NCI-H1417 (cell line): ENCODE measurements at places on chromosomes 11 and 22.
A peak's percentile ranks its signal among the peaks of the same experiment; 100 is the strongest.

DNA sequence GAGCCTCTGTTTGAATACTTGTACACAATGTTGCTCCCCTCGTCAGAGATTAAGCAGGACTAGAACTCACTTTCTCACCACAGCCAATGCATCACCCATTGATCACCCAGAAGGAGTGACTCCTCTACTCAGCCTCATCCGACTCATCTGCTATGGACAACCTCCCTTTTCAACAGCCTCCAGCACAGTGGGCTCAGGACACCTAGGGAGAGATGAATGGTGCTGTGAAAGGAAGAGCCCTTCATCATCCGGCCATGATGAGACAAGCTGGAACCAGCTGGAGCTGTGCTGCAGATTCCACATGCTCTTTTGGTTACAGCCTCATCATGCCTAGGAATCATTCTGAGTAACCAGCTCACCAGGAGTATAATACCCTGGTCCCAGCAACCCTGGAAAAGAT, 15.5 kb downstream of the C11orf91 start:
- DNase-seq, result no peak

- no peak for DNase-seq
These were observed 96.6 kb downstream of the FDX1 start for GRCh38 chr11:110526323-110526722.

DNA sequence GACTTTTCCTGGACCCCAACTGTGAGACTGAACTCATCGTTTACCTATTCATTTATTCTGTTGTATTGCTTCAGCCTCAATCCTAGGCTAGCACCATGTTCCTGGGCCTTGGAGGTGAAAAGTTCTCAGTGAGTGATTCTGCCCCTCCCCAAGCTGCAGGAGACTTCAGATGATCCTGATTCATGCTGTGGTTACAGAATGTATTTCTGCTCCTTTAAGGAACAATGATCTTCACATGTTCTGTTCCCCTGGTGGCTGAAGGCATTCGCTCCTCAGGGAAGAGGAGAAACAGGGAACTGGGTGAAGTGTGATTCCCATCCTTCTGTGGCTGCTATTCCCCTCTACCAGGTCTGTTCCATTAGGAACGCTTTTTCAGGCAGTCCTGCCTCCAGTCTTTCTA, 2.4 kb downstream of the OR52E1 start:
- DNase-seq, result no peak

- DNase-seq, result no peak
These were observed 607 bp downstream of the DMC1 start for GRCh38 chr22:38569181-38569971.

DNA sequence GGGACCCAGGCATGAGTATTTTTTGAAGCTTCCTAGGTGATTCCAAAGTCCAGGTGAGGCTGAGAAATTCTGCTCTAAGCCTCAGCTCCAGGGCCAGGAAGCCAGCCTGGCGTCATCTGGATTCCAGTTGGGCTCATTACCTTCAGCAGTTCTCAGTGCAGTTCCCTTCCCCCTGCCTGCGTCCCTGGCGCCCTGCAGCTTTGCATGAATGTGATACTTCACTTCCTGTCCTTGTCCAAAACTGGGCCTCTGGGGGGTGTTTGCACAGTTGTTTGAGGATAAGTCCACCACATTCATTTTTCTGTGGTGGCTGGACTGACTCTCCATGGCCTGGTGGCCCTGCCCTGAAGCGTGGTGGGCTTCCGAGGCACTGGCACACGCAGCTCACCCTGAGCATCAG, 98.1 kb downstream of the TENM4 start:
- no peak for DNase-seq

DNA sequence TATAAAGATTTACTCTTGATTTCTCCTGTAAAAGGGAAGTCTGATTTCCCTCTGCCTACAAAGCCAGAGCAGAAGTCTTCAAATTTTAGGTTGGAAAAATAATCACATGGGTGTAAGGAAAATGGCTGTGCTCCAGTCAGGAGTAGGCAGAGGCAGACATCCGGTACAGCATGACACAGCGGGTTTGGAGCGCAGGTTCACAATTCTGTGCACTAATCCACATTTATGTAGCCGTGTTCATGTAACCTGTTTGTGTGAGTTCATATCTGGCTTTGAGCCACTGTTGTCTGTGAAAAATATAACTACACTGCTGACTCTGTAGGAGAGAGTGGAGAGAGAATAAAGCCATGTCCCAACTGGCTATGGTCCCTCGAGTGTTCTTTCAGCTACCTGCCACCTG, 248.0 kb downstream of the CASP12 start:
- no peak for DNase-seq

GRCh38 chr22:36510966-36511881, 4.4 kb upstream of the FOXRED2 start:
- peak; percentile 42 for DNase-seq

- DNase-seq, result no peak
These were observed 115.9 kb upstream of the CSNK2A3 start for GRCh38 chr11:11468954-11469353.

DNA sequence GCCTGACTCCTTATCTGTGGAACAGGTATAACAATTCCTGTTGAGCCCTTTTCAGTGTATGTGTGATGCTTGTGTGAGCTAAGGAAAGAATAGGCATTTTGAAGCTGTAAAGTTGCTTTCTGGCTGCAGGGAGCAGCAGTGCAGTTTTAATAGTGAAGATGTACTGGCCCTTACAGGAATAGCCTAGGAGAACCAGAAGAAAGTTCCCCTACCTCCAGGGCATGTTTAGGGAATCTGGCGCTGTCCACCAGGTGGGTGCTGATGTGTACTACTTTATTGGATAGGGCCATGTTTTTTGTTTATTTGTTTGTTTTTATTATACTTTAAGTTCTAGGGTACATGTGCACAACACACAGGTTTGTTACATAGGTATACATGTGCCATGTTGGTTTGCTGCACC, 11.5 kb downstream of the BMAL1 start:
- peak; percentile 25 for DNase-seq

- DNase-seq, result no peak
These were observed 36.2 kb downstream of the THOC5 start for GRCh38 chr22:29517215-29517908.

GRCh38 chr11:70727899-70728620, 329.7 kb downstream of the CTTN start:
- peak; percentile 90 for DNase-seq

DNA sequence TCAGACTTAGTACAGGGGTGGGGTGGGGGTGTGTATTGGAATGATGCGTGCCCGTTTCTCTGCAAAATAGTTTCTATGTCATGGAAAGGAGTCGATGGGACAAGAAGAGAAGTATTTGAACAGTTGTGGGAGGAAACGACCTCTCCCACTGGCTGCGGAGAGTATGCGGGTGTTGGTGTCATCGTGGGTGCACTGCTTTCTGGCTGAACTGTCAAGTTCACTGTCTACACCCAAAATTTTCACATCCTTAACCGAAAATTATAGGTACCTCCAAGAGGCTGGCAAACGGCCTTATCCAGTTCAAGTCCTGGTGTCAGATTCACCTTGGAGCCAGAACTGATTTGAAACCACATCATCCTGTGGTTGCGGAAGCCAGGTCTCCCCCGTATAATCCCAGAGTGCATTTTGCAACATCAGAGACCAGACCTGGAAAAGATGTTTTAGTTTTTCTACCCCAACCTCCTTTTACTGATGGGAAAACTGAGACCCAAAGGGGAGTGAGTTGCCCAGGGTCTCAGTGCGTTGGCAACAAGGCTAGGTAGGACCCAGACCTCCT, 497 bp upstream of the SSRP1 start:
- DNase-seq, result no peak

- no peak for DNase-seq
These were observed 1420.7 kb downstream of the TBC1D22A start for GRCh38 chr22:48182846-48183805.

- no peak for DNase-seq
These were observed 14.0 kb downstream of the ADAMTS8 start for GRCh38 chr11:130414107-130415080.

GRCh38 chr11:10899121-10899830, 41.4 kb upstream of the ZBED5 start:
- DNase-seq, result no peak

DNA sequence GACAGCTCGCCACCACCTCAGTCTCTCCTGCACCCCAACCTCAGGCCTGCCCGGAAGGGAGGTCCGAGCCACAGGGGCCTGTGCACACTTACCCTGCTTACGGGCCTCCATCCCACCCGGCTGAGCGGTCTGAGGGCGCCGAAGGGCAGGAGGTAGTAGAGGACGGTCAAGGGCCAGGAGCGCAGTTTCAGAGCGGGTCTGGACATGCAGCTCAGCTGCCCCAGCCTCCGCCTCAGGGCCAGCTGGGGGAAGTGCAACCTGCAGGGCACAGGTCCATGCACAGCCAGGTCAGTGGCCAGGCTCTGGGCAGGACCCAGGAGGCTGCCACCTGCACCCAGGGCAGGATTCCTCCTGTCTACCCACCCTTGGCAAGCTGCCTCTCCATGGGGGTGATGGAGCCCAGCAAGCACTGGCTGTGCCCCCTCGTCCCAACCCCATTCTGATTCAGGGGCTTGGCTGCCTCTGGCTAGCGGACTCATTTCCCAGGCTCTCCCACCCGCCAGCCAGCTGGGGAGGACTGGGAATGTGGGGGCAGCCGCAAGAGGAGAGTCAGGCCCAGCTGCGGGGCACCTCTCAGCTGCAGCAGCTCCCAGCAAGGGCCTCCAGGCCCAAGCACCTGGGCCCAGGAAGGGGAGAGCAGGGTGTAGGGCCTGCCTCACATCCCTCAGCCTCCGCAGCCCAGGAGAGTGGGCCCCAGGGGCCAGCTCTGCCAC, 38.3 kb downstream of the PISD start:
- no peak for DNase-seq

DNA sequence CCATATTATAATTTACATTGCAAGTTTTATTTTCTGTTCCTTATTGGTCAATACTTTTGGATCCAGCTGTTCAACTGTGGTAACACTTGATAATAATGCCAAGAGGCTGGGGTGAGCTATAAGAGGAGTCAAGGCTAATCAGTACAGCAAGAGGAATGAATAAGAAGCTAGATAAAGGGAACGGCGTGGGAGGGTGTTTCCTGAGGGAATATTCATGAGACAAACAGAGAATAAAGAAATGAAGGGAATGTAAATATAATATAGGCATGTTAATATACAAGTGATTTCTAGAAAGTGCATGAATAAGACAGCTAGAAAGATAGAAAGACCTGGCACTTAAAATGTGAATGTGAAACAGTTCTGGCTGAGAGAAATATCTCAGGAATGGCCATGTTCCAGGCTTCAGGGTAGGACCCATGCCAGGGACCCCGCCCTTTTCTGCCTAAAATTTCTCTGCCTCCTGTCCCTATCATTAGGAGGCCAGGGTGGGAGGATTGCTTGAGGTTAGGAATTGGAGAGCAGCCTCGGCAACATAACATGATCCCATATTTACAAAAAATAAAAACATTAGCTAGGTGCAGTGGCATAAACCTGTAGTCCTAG, 3.9 kb downstream of the OR51B4 start:
- DNase-seq, result no peak

- no peak for DNase-seq
These were observed 141.4 kb downstream of the FBXO7 start for GRCh38 chr22:32615874-32616564.

DNA sequence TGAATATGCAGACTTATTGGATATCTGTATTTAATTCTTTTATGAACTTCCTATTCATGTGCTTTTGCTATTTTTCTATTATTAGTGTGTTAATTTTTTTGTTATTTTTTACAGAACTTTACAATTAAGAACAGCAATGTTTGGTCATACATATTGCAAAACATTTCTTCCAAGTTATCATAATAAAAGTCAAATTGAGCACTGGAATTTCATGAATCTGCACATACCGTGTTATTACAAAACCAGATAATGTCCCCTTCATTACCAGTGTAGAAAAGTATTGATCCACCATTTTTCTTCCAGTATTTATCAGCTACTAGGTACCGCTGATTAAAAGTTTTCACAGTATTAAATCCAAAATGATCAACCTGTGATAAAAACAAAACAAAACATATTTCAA, 40.5 kb downstream of the PRCP start:
- DNase-seq, result no peak

GRCh38 chr22:25419247-25420113, 145.0 kb upstream of the GRK3 start:
- peak; percentile 12 for DNase-seq

DNA sequence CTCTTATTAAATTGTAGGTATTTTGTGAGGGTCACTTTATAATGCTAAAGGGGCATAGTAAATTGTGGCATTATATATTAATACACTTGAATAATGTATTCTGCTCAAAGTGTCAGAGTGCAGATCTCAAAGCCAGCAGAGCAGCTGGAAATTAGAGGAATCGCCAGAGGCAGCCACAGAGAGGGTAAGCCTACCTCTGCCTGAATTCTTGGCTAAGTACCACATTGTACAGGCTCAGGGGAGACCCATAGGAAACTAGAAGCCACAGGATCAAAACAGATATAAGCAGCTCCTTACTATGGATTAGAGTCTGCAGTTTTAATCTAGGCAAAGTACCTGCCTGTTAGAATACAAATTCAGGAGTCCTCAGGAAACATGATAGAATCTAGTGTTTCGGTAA, 249.3 kb downstream of the DDX10 start:
- no peak for DNase-seq

GRCh38 chr11:120738516-120739046, 227.0 kb downstream of the GRIK4 start:
- DNase-seq, result no peak

- DNase-seq, result no peak
These were observed 1.8 kb downstream of the SERGEF start for GRCh38 chr11:18010977-18011586.

DNA sequence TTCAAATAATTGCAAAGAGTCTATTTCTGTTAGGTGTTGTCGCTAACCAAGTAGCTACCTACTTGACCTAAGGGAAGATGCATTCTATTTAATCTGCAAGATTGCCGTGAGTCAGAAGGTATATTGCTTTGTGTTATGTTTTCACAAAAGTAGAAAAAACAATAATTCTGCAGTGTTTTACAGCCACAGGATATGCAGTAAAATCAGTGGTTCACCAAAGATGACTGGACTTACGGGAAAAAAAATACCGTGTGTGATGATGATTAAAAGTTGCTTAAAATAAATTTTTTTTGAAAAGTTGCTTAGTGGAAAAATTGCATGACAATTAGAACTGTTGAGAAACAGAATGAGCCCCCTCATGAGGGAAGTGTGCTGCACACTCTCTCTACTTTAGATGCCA, 209.1 kb downstream of the DDX10 start:
- no peak for DNase-seq

GRCh38 chr22:47245786-47246185, 483.3 kb downstream of the TBC1D22A start:
- DNase-seq, result no peak

- peak; percentile 72 for DNase-seq
These were observed 21.2 kb upstream of the GRAMD1B start for GRCh38 chr11:123408619-123409455.
